Fibroblast of pulmonary artery (primary cell): ENCODE measurements at places on chromosomes 2 and 18.

GRCh38 chr2:11132036-11132671 is 23.1 kb upstream of the SLC66A3 start:
- DNase-seq, result no peak

GRCh38 chr18:21489119-21489750 is 111.3 kb downstream of the ESCO1 start:
- peak; percentile 76 for DNase-seq

DNA sequence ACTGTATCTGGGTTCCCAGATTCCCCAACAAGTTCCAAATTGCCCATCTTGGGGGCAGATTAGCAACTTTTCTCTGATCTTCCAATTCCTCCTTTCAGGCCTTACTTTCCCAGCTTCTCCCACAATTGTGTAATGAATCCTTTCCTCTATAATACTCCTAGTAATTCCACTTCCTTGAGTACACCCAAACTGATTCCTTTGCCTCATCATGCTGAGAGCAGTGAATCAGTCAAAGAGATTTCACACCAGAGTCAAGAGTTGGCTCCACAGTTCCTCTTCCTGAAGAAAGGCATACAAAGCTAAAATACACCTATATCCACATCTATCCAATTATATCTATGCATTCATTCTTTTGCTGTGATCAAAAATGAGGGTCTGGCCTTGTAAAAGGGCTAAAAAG is 28.6 kb upstream of the DAPL1 start:
- DNase-seq, result no peak

- DNase-seq, result no peak
Measured at GRCh38 chr2:176934131-176934530, 278.5 kb upstream of the HNRNPA3 start.

DNA sequence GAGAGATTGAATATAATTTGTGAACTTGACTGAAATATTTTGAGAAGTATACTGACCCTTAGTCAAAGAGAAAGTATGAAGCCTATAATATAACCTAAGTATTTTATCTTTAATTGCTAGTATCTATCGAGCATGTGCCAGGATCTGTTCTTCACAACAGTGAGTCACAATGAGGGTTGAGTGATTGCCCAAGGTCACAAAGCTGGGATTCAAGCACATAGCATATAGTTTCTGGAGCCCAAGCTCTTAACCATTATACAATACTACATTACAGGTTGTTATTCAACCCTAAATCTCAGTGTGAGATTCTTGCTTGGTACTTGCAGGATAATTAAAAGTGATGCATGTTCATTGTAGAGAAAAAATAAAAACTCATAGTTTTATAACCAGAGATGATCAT is 97.2 kb downstream of the RAB3GAP1 start:
- peak; percentile 67 for DNase-seq

DNA sequence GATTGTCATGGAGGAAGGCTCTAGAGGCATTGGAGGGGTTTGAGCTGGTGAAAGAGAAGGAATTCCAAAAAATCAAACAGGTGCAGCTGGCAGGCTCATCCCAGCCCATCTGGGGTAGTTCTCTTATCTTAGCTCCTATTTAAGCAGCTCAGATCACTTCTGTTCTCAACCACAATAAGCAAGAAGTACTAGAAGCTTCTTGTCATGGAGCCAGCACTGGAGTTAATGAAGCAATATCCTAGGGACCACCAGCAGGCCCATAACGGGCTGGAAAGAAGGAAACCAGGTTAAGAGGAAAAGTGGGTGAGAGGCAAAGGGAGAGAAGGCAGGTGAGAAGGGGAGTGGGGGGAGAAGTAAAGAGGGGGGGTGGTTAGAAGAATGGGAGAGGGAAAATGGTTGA is 100.7 kb upstream of the ZFP36L2 start:
- no peak for DNase-seq

- DNase-seq, result peak; percentile 18
Measured at GRCh38 chr2:50535971-50536759, 495.8 kb downstream of the NRXN1 start.

- no peak for DNase-seq
Measured at GRCh38 chr2:236942554-236942953, 143.1 kb upstream of the COPS8 start.

DNA sequence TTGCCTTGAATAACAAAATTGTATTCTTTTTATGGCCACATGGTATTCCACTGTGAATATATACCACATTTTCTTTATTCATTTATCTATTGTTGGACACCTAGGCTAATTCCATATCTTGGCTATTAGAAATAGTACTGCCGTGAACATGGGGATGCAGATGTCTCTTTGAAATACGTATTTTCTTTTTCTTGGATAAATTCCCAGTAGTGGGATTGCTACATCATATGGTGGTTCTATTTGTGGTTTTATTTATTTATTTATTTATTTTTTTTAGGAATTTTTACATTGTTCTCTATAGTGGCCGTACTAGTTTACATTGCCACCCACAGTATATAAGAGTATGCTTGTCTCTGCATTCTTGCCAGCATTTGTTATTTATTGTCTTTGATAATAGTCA is 679.8 kb upstream of the NRXN1 start:
- DNase-seq, result peak; percentile 73

- DNase-seq, result no peak
Measured at GRCh38 chr2:219636144-219636915, 8.9 kb downstream of the SLC4A3 start.

- DNase-seq, result no peak
Measured at GRCh38 chr2:43839776-43840564, 1.2 kb downstream of the ABCG8 start.

- DNase-seq, result peak; percentile 99
Measured at GRCh38 chr18:32349728-32350395, 120.8 kb downstream of the GAREM1 start.

DNA sequence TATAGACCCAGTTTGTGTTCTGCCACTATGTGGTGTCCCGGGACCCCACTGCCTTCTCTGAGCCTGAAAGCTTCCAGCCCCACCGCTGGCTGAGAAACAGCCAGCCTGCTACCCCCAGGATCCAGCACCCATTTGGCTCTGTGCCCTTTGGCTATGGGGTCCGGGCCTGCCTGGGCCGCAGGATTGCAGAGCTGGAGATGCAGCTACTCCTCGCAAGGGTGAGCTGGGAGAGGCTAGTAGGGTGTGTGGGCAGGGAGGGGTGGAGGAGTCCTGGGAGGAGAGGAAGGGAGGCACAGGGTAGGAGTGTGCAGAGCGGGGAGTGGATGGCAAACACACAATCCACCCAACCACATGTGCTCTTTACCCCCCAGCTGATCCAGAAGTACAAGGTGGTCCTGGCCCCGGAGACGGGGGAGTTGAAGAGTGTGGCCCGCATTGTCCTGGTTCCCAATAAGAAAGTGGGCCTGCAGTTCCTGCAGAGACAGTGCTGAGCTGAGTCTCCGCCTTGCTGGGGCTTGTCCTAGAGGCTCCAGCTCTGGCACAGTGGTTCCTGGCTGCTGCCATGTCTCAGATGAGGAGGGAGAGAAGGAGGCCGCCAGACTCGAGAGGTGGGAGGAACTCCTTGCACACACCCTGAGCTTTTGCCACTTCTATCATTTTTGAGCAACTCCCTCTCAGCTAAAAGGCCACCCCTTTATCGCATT is 16.9 kb downstream of the PRKAG3 start:
- DNase-seq, result no peak

GRCh38 chr2:89842180-89842908 is 1150.9 kb downstream of the RPIA start:
- no peak for DNase-seq

DNA sequence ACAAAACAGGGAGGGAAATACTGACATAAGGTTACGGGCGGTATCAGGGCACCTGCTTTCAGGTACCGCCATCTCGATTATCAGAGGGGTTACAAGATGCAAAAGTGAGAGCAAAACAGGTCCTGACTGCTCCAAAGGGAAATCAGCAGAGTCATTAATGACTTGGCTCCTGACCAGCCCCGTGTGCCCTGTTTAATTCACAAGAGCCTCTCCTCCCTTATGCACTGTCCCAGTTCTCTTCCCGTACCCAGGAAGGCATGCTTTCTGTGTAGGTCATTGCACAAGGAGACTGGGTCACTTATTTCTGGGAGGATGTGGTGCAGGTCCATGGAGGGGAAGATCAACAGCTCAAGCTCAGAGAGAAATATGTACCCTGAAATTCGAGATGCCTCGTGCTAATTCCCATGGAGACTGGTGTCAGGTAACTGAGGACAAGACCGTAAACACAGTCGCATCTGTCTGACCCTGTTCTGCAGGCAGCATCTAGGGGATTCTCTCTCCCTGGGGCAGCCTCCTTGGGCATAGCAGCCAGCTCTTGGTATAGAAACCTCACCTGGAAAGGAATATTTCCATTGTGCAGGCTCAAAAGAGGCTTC is 79.9 kb downstream of the HNRNPLL start:
- no peak for DNase-seq

- no peak for DNase-seq
Measured at GRCh38 chr18:9011431-9011830, 91.1 kb upstream of the NDUFV2 start.

DNA sequence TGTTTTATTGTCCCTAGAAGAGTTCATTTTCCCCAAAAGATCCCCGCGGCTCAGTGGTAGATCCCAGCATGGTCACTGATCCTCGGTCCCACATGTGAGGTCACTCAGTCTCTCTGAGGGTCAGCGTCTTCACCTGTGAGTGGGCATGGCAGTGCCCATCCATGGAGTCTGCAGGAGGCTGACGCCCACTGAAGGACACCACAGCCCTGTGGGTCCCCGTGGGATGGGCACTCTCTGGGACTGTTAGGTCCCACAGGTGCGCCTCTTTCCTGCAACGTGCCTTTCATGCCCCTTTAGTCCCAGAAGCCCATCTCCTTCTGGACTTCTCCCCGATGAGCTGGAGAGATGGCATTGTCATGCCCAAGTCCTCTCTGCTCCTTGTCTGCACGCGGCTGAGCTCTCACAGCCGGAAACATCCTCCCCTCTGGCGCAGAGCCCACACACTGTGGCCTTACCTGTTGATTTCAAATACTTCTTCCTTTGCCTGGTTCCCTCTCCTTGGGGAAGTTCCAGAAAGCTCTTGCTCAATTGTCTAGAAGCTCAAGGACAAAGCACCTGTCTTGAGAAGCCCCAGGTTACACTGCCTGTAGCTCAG is 75.9 kb downstream of the PTGR3 start:
- no peak for DNase-seq

DNA sequence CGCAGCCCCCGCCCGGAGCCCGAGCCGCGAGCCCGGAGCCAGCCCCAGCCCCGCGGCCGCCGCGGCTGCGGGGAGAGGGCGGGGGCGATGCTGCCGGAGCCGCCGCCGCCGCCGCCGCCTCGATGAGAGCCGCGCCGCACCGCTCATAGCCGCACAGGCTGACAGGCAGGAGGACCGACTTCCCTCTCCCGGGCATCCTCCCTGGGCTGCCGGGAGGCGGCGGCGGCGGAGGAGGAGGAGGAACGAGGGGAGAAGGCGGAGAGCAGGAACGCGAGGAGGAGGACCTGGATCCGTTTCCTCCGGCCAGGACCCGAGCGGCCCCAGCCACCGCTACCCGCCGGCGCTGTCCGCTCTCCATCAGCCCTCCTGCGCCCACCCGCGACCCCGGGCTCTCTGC is 370 bp downstream of the KLHL29 start:
- peak; percentile 40 for DNase-seq

DNA sequence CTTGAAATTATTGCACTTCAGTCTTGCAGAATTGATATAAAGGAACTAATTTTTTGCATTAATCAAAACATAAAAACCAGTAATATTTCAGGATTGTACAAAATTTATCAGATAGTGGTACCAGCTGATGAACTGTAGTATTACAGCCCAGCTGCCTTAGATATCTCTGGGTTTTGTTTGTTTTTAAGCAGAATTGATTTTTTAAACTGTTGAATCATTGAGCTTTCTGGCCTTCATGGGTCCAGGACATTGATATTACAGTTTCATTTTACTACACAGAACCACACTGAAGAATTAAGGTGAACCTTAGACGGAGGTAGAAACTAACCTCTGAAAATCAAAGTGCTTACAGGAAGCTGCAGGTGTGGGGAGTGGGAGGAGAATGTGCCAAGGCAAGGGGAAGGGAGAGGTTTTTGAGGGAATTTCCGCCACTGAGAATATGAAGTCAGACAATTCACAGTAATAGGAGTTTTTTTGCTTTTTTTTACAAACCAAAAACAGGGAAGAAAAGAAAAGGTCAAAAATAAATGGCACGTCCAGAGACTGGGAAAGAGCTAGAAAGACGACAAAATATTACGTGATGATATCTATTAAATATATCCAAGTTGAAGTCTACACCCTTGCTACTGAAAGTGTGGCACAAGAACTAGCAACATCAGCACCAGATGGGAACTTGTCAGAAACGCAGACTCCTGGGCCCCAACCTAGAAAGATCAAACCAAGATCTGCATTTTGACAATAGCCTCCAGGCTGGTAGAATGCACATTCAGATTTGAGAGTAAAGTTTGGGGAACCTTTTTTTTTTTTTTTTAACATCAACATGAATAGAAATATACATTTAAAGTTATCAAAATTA is 40.8 kb upstream of the SPAG16 start:
- DNase-seq, result no peak

DNA sequence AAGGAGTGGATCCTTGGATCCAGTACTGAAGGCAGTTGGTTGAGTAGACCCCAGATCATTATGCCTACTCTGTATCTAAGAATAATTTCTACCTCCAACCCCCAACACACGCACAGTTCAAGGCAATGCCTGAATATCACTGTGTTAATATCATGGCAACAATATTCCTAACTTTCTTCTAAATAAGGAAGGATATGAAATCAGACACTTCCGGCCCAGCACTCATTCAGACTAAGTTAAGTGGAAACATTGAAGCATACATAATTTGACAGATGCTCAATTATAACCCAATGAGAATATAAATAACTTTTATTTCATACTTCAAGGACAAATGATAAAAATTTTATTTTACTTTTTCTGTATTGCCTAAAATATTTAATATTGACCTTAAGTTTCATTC is 153.6 kb upstream of the COL3A1 start:
- no peak for DNase-seq

- peak; percentile 43 for DNase-seq
Measured at GRCh38 chr2:20103530-20103929, 52.1 kb upstream of the LAPTM4A start.

DNA sequence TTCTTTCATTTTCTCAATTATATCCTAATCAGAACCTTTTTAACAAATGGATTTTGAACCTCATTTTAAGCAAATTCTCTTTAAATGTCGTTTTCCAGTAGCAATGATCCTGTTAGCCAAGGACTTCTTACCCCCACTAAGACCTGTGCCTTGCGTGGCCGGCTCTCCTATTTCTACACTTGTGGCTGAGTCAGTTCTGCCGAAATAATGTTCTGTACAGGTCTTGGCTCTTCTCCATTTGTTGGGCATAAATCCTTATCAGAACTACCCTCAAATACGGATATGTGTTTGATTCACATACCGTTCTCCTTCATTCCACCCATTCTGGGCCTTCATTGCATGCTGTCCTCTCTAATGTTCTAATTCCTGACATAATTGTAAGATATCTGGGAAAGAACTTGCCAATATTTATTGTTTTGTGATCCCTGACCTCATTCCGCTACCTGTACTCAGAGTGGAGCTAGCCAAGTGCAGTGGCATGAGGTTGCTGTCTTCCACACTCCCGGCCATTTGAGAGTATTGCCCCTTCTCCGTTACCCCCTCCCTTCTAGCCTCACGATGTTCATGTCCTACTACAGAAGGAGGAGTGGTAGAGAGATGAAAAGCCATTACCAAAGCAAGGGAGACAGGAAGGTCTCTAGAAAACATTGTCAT is 78.7 kb downstream of the MYOM1 start:
- no peak for DNase-seq
